Stimulated activated CD4-positive, alpha-beta T cell treated with anti-CD3 and anti-CD28 coated beads, Interleukin-1b, Interleukin-23, amount 100 ng/mL, for 1 hour (primary cell): ENCODE measurements at places on chromosomes 4 and X.

DNA sequence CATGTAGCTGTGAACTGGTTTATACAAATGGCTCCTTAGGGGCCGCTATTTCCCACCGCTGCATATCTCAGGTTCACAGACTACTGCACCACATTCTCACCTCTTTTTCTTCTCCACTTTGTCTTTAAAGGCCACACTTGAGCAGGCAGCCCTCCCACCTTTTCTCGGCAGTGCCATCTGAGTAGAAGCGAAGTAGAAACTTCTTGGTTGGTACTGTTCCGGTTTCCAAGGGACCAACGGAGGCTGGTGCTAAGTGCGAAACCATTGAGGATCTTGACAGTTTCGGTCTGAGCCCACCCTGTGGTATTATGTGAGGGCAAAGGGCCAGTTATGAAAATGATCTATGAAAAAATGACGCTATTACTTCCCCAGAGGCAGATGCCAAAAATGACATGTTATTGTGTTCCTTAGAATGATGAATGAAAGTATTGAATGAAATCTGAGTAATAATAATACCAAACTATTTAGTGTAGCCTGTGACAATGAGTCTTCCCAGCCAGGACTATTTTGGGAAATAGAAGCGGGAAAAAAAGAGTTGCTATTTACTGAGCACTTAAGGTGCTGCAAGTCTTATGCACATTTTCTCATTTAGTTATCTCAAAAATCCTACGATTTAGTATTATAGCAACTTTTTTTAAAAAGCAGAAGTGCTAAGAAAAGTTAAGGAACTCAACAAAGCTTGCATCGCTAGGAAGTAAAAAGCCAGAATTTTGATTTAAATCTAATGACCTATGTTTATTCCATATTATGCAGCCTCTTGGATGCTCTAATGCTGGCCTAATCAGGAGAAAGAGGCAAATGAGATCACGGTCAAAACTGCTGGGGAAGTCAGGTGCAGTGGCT lies 29.6 kb upstream of the CHRNA9 start:
- DNase-seq = no peak

- DNase-seq = peak; percentile 14
These were observed 28.4 kb downstream of the PDHA1 start for GRCh38 chrX:19372170-19372546.

DNA sequence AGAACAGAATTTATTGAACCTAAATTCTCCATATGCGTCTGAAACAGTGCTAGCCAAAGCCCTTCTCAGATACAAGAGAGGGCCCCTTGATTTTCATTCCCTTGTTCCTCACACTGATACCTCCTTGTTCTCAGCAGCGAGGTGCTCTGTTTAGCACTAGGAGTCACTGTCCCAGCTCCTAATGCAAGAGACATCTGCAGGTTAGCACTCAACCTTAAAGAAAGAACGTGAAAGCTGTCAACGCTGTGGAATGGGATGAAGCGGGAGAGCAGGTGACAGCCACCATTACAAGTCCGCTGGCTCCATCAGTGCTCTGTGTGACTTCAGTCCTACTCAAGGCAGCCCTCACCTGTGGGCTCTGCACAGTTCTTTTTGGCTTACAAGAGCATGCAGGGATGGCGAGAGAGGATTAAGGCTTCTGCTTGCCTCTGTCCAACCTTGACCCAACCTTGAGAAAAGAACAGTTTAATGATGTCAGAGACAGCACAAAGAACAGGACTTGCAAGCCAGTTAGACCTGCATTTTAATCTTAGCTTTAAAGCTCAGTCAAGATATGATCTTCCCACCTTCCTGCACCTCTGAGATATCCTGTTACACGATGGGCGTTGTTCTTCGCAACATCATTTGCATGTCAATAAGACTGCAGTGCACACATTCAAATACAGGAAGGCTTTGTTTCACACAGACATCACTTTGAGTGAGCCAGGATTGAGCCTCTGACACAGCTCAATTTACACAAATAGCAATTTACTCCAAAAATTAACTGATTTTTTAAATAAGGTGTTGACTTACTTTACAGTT lies 95.1 kb downstream of the ARSF start:
- no peak for DNase-seq

GRCh38 chrX:130224810-130225209 lies 43.9 kb downstream of the ZNF280C start:
- no peak for DNase-seq
